ENCODE measurements at places on chromosomes 12 and 14.

- DNase-seq, result no peak
Observed at GRCh38 chr14:104956290-104956890, 21.8 kb downstream of the AHNAK2 start.

- no peak for DNase-seq
Observed at GRCh38 chr12:69545081-69545480, 40.2 kb upstream of the CCT2 start.

GRCh38 chr12:7058850-7059395 lies 1.6 kb upstream of the C1S start:
- no peak for DNase-seq

DNA sequence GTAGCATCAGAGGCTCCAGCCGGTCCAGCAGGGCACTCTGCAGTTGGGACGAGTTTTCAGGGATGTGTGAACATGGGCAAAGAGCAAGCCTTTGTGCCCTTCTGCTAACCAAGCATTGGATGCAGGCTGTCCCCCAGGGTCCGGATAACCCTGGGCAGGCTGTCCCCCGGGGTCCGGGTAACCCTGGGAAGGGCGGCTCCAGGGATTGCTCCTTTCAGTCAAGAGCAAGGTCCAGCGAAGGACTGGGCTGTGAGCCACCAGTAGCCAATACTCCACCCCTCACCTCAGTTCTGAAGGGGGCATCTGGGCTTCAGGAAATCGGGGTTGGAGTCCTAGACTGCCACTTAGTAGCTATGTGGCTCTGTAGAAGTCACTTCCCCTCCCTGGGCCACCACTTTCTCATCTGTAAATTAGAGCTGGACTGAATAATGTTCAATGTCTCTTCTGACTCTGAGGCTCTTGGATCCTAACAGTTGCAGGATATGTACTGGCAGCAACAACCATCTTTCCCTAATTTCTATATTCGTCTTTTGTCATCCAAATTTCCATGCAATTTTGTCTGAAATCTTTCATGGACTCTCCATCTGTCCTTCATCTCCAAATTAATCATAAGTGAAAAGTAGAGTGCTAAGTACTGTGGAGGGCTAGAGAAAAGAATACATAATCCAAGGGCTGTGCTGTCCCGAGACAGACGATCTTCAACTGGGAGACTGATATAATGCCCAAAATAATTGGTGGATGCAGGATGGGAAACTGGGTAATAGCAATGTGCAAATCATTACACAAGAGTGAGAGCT lies 137.4 kb upstream of the NTF3 start:
- DNase-seq, result no peak

DNA sequence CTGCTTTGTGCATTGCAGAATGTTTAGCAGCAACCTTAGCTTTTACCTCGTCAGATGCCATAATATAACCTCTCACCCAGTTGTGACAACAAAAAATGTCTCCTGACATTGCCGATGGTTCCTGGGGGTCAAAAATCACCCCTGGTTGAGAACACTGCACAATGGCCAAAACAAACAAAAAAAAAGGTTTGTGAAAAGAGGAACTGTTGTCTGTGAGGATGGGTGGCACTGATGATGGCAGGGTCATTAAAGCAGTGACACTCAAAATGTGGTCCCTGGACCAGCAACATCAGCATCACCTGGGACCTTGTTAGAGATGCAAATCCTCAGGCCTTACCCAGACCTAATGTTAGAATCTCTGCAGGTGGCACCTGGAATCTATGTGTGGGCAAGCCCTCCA lies 36.4 kb upstream of the METAP2 start:
- DNase-seq, result no peak

Measured in stimulated activated CD8-positive, alpha-beta memory T cell treated with anti-CD3 and anti-CD28 coated beads, Interleukin-15, amount 100 ng/mL, for 4 hours (primary cell).